A673 (cell line): ENCODE measurements at places on chromosomes 12 and 14. TPM values are rescaled to one million over a fixed set of nuclear protein-coding genes. Genes with fewer than 3 reads are reported as not detected.

DNA sequence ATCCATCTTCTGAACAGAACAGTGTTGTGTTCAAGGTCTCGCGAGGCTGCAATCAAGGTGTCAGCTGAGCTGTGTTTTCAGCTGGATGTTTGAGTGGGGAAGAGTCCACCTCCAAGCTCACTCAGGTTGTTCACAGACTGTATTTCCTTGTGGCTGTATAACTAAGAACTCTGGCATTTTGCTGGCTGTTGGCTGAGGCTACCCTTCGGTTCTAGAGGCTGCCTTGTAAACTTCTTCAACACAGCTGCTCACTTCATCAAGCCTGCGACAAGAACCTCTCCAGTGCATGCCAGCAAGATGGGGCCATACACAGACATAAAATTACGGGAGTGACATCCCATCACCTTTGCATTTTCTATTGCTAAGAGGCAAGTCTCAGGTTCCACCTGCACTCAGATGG lies 12.7 kb downstream of the FOS start:
- no peak for DNase-seq

Gene LARP4
- 91.0 and 93.5 TPM in 2 replicates for total RNA-seq

- peak; percentile 90 for DNase-seq
Measured at GRCh38 chr14:32947792-32948191, 9.1 kb downstream of the NPAS3 start.

DNA sequence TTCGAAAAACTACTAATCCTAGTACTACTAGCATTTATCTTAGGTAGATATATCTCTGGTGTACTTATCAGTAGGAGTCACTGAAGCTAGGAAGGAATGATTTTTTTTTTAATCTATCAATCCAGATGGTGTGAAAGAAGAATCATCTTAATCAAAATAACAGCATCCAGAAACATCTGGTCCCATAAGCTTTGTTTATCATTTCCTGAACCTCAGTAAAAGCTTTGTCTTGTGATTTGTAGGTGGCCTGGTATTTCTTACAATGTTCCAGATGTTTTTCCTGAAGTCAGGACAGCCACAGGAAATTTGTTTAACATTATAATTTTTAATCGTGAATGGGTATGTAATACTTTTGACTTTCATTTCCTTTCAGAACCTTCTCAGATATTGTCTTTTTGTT lies 28.0 kb upstream of the LUM start:
- DNase-seq: peak; percentile 43
